ENCODE measurements at places on chromosomes 3 and 15.

DNA sequence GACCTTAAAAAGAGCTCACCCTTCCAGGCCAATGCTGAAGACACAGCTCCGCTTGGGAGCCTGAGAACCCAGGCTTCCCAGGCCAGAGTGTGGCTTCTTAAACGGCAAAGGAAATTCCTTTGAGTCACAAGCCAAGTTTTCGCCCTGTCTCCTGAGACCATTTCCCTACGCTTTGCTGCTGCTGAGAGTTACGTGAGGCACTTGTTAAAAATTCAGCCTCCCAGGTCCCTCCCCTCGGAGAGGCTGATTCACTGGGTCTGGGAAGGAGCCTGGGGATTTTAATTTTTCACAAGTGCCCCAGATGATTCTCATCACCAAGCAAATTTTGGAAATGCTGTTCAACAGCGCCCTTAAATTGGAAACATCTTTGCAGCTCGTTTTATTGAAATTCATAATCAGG lies 25.5 kb downstream of the RLBP1 start:
- no peak for DNase-seq

DNA sequence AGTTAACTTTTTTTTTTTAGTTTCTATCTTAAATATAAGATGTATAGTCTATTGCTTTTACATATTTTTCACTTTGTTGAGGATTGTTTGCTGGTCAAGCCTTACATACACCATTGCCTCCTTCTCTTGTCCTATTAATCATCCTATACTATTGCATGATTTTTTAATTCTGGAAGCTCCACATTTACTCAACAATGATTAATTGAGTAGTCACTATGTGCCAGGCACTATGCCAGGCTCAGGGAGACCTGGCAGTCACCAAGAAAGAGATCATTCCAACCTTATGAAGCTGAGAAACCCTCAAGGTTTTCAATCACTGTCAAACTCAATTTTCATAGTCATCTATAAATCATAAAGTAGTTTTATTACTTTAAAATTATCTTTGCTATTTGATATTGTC lies 626.2 kb downstream of the IGSF11 start:
- DNase-seq: no peak

DNA sequence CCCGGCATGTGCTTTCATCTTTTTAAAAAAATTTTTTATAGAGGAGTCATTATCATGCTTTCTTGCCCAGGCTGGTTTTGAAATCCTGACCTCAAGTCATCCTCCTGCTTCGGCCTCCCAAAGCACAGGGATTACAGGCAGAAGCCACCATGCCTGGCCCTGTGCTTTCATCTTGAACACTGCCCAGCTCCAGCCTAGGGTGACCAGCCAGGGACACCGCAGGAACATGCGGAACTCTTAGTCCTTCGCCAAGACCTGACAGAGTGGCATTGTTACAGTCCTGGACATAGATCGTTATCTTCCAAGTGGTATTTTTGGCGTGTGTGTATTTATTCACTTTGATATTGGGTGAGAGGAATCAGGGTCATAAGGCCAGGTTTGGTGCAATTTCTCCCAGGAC lies 7.9 kb upstream of the FURIN start:
- DNase-seq: no peak

- DNase-seq: no peak
Measured at GRCh38 chr15:32675466-32675865, 34.0 kb downstream of the SCG5 start.

- DNase-seq: no peak
Measured at GRCh38 chr15:63255489-63255990, 21.9 kb upstream of the APH1B start.

GRCh38 chr3:30505866-30506520 lies 100.4 kb upstream of the TGFBR2 start:
- no peak for DNase-seq

GRCh38 chr3:87001473-87002098 lies 10.6 kb upstream of the VGLL3 start:
- DNase-seq: no peak

- no peak for DNase-seq
Measured at GRCh38 chr3:129346695-129347457, 68.2 kb downstream of the HMCES start.

- no peak for DNase-seq
Measured at GRCh38 chr15:63752075-63752684, 81.6 kb downstream of the HERC1 start.

- DNase-seq: no peak
Measured at GRCh38 chr3:112497897-112498548, 1.2 kb downstream of the BTLA start.

GRCh38 chr3:152105446-152105845 lies 163.3 kb upstream of the MBNL1 start:
- no peak for DNase-seq

- DNase-seq: no peak
Measured at GRCh38 chr3:84836961-84837360, 121.8 kb upstream of the CADM2 start.

- no peak for DNase-seq
Measured at GRCh38 chr3:51099794-51100535, 285.1 kb upstream of the MANF start.

- DNase-seq: no peak
Measured at GRCh38 chr3:20462226-20462625, 276.2 kb upstream of the SGO1 start.

GRCh38 chr3:46889381-46890110 lies 12.0 kb downstream of the PTH1R start:
- DNase-seq: no peak

DNA sequence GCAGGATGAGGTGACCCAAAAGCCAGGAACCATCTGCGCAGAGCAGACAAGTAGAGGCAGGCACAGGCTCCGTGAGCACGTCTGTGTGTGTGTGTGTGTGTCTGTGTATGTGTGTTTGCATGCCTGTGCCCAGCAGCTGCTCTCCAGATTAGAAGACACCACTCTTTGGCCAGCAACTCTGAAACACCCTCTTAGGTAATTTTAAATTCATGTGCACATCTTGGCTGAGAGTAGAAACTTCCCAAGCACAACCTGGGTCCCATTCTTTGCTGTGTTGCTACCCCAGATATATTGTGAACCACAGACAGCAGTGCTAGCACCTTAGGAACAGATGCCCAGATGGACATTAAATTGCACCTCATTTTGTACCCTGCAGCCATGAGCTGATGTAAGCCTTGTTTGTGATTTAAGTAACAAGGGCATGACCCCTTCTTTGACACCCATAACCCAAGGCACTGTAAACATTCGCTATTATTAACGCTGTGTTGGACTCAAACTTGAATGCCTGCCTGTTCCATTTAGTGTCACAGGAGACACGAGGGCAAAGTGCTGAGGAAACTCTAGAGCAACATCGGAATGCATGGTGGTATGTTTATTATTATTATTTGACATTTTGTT lies at the start of gene FILIP1L:
TSS of gene FILIP1L (minus strand) at position 89 of the 618 bp plus-strand sequence.
- DNase-seq: no peak

DNA sequence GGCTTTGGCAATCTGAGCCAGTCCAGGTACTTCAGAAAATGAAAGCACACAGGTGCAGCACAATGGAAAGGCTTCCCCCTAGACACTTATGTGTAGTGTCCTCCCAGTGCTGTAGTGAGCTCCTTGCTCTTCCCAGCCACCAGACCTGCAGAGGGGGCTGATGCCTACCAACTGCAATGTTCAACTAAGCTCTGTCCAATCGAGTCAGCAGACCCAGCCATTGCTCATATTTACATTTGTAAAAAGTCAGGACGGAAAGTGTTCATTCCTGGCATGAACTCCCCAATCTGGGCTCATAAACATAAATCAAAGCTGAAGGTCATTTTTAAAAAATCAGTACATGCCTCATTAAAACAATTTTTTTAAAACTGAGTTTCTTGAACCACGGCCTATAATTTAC lies 73.0 kb downstream of the FOXP1 start:
- DNase-seq: no peak

GRCh38 chr15:92499731-92500530 lies 106.2 kb downstream of the ST8SIA2 start:
- no peak for DNase-seq

GRCh38 chr3:69568458-69568857 lies 170.8 kb upstream of the MITF start:
- no peak for DNase-seq

GRCh38 chr15:33330931-33331330 lies 20.2 kb downstream of the RYR3 start:
- DNase-seq: no peak

DNA sequence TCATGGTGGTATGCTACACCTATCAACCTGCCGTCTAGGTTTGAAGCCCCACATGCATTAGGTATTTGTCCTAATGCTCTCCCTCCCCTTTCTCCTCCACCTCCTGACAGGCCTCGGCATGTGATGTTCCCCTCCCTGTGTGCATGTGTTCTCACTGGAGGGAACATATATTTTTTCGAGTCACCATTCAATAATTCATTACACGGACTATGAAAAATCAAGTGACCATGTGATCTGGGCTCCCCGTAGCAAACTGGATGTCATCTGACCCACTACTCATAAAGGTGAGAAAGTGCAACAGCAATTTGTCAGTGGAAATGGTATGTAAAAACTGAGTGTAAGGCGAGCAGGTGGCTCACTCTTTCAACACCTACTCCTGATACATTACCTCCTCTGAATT lies 224.3 kb upstream of the RASGRP1 start:
- no peak for DNase-seq

GRCh38 chr15:85725019-85725418 lies 69.7 kb downstream of the KLHL25 start:
- no peak for DNase-seq

DNA sequence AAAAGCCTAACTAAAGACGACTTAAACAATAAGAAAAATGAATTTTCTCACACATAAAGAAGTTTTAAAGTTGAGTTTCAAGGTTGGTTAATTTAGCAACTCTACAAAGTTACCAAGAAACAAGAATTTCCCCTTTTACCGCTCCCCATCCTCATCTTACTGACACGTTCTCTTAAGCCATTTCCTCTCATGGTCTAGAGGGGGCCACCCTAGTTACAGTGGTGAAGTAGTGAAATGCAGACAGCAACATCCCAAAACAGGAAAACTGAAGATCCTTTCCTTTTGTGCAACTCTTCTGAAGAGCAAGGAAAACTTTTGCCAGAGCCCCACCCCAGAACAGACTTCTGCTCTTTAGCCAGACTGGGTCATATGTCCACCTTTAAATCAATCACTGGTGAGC lies 17.3 kb upstream of the SOX14 start:
- no peak for DNase-seq

DNA sequence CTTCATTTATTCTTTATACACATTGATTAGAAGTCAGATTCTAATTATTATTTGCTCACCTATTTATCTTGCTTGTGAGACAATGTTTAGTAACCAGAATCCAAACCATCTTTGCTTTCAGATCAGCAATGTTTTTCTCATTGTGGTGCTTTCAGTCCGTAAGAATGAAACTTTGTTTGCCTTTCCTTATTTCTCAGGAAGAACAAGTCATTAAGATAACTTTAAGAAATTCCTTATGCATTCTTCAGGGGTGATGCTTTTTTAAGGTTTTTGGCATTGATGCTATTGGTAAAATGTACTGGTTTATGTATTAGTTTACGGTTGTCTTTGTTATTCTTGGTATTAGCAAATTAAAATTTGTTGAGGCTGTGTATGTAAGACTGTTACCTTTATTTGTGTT lies 120.8 kb upstream of the POU1F1 start:
- DNase-seq: no peak

GRCh38 chr3:98240131-98240530 lies 23.9 kb upstream of the OR5H6 start:
- no peak for DNase-seq

- no peak for DNase-seq
Measured at GRCh38 chr3:111676211-111677006, 81.3 kb upstream of the ZBED2 start.

GRCh38 chr3:174318181-174318580 lies 541.0 kb upstream of the NAALADL2 start:
- DNase-seq: no peak

DNA sequence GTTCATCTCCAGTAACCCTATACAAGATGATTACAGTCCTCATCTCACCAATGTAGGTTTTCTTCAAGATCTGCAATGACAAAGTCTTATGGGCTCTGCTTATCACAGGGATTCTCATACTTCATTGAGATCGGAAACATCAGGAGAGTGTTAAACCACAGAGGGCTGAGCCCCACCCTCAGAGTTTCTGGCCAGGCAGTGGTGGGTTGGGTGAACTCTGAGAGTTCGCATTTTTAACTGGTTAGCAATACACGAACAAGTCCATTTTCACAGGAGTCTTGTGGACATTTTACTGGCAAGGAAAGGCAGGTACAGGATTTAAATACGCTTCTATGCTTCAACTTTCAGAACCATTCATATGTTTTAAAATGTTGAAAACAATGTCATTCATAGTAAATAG lies 366.7 kb upstream of the ROBO2 start:
- no peak for DNase-seq

- DNase-seq: no peak
Measured at GRCh38 chr15:88882785-88883184, 12.6 kb downstream of the HAPLN3 start.

DNA sequence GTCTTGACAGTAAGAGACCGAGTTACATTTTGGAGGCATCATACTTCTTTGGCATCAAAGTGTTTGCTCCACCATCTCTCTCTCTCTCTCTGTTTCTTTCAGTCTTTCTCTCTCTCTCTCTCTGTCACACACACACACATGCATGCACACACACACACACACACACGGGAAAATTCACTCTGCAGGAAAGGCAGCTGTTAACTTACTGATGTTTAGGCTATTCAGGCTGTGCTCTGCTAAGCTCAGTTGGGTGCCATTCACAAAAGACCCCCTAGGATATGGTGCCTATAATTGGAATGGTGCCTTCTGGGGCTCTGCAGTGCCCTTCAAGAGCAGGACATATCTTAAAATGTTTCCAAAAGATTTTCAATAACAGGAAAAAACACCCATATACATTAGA lies 78.2 kb downstream of the KCNH8 start:
- DNase-seq: no peak

GRCh38 chr3:142588703-142589102 lies 7.5 kb upstream of the PLS1 start:
- DNase-seq: no peak

GRCh38 chr15:93219859-93220420 lies 130.9 kb upstream of the RGMA start:
- no peak for DNase-seq

DNA sequence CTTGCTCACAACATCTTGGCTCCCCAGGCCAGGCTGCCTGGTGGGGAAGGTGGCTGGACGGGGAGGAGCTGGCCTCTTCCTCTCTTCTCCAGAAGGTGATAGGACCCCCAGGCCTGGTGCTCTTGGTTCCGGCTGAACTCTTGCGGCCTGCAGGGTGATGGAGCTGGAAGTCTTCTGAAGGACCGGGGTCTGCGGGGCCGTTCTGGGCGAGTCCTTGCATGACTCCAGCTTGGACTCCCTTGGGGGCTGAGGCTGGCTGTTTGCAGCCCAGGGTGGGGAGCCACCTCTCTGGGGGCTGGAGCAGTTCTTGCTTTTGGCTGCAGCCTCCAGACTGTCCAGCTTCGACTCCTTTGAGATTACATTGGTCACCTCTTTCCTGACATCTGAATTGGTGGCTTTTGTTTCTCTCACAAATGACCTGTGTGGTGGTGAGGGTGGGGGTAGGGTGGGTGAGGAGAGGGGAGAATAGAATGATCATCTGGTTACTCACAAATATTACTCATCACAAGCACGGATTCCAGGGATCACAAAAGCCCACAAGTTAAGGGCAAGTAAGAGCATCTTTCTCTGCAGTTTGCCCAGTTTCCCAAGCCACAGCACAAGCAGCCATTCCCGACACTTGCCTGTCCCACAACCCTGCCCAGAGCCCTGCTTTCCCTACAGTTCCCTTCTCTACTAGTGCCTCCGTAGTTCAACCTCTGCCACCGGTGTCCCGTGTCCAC lies 149.1 kb upstream of the HACD2 start:
- DNase-seq: no peak

- no peak for DNase-seq
Measured at GRCh38 chr3:15638891-15639262, 37.3 kb downstream of the BTD start.
